NCI-H1930 (cell line): ENCODE measurements at places on chromosomes 11 and 22.

DNA sequence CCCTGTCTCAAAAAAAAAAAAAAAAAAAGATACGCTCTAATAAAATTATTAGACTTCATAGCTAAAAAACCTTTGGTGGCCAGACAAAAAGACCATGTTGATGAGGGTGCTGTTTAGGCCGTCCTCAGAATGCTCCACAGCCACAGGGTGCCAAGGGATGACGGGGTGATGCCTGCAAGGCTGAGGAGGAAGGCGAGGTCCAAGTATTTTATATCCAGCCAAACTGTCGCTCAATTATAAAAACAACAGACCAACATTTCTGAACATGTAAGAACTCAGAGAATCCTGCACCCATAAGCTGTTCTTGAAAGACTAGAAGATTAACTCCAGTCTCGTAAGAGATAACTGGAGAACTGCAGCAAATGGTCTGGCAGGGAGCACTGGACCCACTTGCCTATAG, 29.2 kb downstream of the TBX1 start:
- DNase-seq: no peak

GRCh38 chr11:120210626-120211521, at the start of gene OAF:
Gene OAF, plus strand, starts transcription at chr11:120211032. Its CDS starts 248 bp downstream, at chr11:120211280.
- DNase-seq: peak; percentile 46

DNA sequence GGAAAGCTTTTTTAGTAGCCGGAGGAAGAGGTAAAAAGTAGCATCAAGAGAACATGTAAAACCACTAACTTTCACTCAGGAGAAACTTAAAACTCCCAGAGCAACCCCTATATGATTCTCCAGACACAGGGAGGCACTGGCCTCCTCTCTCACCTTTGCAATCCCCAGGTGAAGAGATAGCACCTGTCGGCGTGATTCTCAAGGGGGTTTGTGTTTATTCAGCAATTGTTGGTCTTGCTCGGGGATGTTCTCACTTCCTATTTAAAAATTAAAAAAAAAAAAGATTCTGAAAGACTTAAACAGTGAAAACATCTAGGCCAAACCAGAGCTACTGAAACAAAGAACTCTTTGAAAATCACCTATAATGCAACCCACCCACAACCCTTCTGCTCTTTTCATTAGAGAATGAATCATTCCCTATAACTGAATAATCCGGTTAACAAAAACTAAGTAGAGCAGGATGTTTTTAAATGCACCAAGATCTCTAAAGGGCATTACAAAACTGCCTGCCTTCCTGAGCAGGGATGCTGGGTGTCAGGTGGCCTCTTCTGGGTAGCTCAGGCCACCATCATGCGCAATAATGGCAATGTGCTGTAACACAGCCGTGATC, 24.9 kb downstream of the DHCR7 start:
- no peak for DNase-seq

DNA sequence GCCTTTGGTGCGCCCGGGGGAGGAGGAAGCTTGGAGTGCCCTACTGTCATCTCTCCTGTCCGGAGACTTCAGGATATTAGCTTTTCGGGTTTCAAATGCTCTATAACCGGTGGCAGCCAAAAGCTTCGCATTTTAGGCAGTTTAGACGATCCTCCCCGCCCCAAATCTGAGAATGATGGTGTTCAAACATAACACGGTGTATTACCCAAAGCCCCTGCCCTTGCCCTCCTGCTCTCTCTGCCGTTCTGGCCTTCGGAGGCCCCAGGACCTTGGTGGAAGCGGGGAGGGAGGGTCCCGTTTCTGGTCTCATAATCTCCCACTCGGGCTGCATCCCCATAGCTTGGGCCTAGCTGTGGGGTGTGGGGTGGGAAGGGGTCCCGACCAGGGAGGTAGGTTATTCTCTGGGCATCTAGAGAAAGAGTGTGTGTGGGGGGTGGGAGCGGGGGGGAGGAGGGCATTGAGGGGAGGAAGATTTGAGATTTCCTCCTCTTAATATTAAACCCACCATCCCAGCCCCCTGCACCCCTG, 2.3 kb downstream of the PKNOX2 start:
- DNase-seq: no peak

GRCh38 chr22:49079027-49079725, 748.5 kb downstream of the BRD1 start:
- DNase-seq: no peak

- DNase-seq: no peak
These were observed 557.3 kb upstream of the ANO5 start for GRCh38 chr11:21635394-21636145.

DNA sequence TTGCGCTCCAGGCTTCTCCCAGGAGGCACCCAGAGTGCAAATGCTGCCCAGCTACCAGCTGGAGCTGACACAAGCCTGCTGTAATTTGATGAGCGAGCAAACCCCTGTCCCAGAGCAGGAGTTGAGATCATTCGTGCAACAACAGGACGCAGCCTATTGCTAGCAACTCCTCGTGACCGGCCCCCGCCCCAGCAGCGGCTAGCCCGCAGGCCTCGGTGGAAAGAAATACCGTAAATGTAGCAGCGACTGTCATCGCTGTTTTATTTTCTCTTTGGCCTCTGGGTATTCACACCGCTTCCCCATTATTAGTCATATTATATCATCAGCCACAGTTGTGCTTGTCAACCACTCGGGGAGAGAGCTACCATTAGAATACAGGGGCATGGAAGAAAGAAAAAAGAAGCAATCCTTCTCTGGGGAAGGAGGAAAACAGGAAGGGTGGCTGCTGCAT, 59.2 kb upstream of the ATXN10 start:
- DNase-seq: no peak

GRCh38 chr22:42910221-42910942, 53.3 kb upstream of the ARFGAP3 start:
- no peak for DNase-seq
